ENCODE measurements at places on chromosomes 12 and 14.

GRCh38 chr14:77200406-77200985 is 18.9 kb downstream of the TMEM63C start:
- no peak for DNase-seq

- no peak for DNase-seq
Observed at GRCh38 chr12:82673698-82674097, 13.0 kb upstream of the TMTC2 start.

DNA sequence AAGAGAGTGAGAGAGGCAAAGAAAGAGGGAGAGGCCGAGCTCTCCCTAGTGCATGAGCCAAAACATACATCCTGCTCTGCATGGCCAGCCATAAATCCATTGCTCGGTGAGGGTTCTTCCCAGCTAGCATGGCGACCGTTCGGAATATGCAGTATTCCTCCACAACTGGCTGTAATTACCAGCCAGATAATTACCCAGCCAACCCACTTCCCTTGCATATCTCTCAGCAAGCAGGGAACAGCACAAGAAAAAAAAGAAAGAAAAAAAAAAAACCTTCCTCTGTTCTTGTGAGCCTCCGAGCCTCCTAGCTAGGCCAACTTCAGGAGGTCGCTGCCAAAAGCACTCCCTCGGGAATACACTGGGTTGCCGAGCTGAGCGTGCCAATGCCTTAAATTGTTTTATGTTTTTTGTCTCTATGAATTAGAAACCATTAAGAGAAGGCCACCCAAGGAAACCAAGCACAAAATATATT is 567.9 kb downstream of the MED13L start:
- DNase-seq, result no peak

- DNase-seq, result peak; percentile 88
Observed at GRCh38 chr12:7439579-7440505, 4.1 kb downstream of the CD163L1 start.

DNA sequence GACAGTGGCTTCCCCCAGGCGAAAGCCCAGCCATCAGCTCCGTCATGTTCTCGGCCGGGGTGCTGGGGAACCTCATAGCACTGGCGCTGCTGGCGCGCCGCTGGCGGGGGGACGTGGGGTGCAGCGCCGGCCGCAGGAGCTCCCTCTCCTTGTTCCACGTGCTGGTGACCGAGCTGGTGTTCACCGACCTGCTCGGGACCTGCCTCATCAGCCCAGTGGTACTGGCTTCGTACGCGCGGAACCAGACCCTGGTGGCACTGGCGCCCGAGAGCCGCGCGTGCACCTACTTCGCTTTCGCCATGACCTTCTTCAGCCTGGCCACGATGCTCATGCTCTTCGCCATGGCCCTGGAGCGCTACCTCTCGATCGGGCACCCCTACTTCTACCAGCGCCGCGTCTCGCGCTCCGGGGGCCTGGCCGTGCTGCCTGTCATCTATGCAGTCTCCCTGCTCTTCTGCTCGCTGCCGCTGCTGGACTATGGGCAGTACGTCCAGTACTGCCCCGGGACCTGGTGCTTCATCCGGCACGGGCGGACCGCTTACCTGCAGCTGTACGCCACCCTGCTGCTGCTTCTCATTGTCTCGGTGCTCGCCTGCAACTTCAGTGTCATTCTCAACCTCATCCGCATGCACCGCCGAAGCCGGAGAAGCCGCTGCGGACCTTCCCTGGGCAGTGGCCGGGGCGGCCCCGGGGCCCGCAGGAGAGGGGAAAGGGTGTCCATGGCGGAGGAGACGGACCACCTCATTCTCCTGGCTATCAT is 663 bp downstream of the PTGER2 start:
- peak; percentile 10 for DNase-seq

DNA sequence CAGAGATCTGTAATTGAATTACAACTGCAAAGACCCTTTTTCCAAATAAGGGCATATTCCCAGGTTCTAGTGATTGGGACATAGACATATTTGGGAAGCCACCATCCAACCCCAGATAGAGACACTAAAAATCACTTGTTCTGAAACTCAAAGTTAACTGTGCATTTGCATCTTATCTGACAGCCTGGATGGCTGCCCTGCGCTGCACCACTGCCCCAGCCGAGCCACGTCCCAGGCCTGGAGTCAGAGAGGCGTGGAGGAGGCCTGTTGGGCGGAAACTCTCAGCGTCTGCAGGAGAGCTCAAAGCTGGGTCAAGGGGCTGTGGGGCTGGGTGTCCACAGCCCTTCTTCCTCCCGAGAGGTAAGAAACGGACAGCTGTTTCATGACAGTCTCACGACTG is 124.4 kb downstream of the RIMBP2 start:
- no peak for DNase-seq

DNA sequence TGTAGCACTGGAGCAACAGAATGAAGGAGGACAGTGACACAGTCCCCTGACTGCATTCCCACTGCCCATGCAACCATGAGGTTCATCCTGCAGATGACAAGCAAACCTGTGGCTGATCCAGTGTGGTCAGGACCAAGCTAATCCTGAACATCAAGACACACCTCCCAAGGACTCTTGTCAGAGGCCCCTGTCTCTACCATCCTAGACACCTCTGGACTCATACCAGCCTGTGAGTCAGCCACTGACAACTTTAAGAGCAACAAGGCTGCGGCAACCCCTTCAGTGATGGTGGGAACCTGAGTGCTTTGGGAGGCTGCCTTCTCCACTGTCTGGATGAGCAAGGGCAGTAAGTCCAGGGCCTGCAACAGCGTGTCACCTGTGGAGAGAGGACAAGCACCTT is 24.6 kb downstream of the GCN1 start:
- DNase-seq, result no peak

All from RPMI7951 (cell line).